ENCODE measurements at places on chromosomes 7 and 10. TPM values are rescaled to one million over a fixed set of nuclear protein-coding genes. Genes with fewer than 3 reads are reported as not detected.

DNA sequence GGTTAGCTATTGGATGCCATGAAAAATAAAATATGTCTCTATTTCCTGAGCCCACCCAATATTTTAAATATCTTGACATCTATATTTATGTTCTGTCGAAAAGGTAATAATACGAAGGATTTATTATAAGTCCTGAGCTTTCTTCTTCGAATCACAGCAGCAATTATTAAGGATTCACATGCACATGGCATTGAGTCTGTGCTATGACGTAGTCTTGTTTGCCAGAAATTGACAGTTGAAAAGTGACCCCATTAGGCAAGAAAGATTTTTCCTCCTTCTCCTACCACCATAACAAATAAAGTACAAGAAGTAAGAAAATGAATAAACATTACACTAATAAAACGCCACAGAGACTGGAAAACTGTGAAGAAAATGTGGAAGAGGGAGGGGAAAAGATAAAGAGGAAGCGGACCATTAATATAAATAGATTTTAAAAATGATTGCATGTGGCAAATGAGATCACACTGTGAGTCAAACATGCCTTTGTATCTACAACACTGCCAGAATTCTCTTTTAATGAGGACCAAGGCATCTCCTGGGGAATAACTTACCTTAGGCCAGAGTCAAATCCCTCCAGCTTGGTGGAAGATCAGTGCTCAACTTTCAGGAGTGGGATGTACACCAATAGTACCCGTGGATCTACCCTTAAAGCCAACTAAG lies 21.6 kb downstream of the FZD1 start:
- no peaks in the 10 kb centered on the region for H3K4me1 ChIP-seq
- no peak overlapping the region for H3K27ac ChIP-seq
- no peak overlapping the region for H3K4me3 ChIP-seq
- no peak for DNase-seq

GRCh38 chr10:112722758-112723157 lies 227.3 kb upstream of the TCF7L2 start:
- H3K4me1 ChIP-seq: no peaks in the 10 kb centered on the region
- H3K27me3 ChIP-seq: no peaks in the 10 kb centered on the region
- no peak overlapping the region for H3K4me3 ChIP-seq
- no peak overlapping the region for H3K27ac ChIP-seq
- H3K36me3 ChIP-seq: peaks cover 6% of the 10 kb centered on the region

GRCh38 chr7:4768597-4769569 lies 6.5 kb upstream of the AP5Z1 start:
- no peaks in the 10 kb centered on the region for H3K36me3 ChIP-seq
- no peak overlapping the region for H3K4me3 ChIP-seq
- DNase-seq: no peak
- peaks cover 7% of the 10 kb centered on the region for H3K4me1 ChIP-seq

DNA sequence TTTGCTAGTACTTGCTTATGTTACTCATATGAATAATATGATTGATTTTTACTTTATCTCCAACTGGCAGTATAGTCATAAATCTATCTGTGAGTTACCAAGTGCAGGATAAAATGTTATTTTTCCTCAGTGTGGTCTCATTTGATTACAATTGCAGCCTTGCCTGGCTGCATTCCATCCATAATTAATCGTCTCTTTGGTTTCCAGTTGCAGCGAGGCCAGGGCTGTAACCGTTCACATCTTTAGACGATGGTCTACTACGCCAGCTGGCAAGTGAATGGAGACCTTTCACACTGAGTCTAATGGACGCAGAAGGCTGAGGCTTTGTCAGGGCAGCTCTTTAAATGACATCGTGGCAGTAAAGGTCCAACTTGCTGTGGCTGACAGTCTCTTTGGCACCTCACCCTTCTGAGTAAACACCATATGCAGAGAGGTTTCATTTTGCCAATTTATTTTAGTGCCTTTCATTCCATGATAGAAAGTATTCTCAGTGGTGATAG lies 84.0 kb downstream of the ARL4A start:
- peaks cover 4% of the 10 kb centered on the region for H3K4me1 ChIP-seq
- H3K36me3 ChIP-seq: no peaks in the 10 kb centered on the region
- no peak overlapping the region for H3K27ac ChIP-seq
- peaks cover 12% of the 10 kb centered on the region for H3K27me3 ChIP-seq

DNA sequence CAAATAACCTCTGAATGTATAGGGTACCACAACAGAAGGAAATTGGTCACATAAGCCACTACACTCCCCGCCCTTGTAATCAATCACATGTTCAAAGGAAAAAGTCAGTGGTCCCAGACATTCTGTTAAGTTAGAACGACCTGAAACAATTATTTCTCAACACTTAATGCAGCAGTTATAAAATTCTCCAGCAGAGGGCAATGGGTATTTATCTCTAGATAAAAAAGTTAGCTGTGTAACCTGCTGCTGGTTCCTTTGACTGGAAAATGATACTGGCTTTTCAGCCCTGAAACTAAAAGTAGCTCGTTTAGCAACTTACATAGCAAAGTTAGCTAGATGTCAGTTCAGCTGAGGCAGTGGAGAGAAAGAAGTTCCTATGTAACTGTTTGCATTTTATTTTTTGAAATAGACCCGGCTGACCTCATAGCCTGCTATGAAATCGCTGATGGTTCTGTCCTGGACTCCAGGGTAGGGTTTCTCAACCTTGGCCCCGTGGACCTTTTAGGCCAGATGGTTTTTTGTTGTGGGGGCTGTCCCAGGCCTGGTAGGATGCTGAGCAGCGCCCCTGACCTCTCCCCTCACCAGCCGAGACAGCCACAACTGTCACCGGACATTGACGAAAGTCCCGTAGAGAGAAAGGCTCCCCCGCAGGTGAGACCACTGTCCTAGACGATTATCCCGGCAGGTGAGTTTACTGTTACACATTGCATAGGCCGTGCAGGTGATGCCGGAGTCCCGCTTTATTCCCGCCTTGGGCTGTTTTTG lies 40.2 kb upstream of the PROSER2 start:
- no peak overlapping the region for H3K27ac ChIP-seq
- H3K27me3 ChIP-seq: peaks cover 12% of the 10 kb centered on the region
- no peaks in the 10 kb centered on the region for H3K36me3 ChIP-seq
- H3K4me3 ChIP-seq: no peak overlapping the region
- H3K4me1 ChIP-seq: no peaks in the 10 kb centered on the region
- DNase-seq: peak; percentile 24

The SHTN1 gene
- polyA plus RNA-seq: not detected

GRCh38 chr7:4235596-4235995 lies 446.5 kb upstream of the FOXK1 start:
- no peak overlapping the region for H3K27ac ChIP-seq
- H3K4me1 ChIP-seq: no peaks in the 10 kb centered on the region
- H3K36me3 ChIP-seq: no peaks in the 10 kb centered on the region
- DNase-seq: no peak
- no peaks in the 10 kb centered on the region for H3K27me3 ChIP-seq
- no peak overlapping the region for H3K4me3 ChIP-seq

GRCh38 chr7:116912269-116912909 lies 40.9 kb upstream of the ST7 start:
- DNase-seq: no peak
- no peaks in the 10 kb centered on the region for H3K4me1 ChIP-seq
- H3K4me3 ChIP-seq: no peak overlapping the region
- H3K27me3 ChIP-seq: no peaks in the 10 kb centered on the region
- peaks cover 9% of the 10 kb centered on the region for H3K36me3 ChIP-seq

The CALHM3 gene
- not detected for polyA plus RNA-seq

DNA sequence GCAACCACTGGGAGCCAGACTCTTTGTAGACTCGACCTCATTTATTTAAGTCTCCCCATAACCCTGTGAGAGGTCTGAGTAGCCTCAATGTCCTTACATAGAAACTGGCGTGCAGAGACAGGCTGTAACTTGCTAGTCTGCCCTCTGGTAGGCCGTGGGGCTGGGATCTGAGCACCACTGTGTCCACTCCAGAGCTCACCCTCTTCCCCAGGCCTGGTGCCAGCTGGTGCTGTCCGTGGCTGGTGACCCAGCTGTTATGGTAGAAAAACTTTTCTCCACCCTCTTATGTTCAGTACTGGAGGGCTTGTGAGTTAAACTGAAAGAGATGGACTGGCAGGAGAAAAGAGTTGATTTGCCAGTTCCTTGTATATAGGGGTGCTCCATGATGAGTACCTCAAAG lies 41.9 kb downstream of the ADAMTS14 start:
- H3K27me3 ChIP-seq: peaks cover 7% of the 10 kb centered on the region
- no peak overlapping the region for H3K4me3 ChIP-seq
- no peak overlapping the region for H3K27ac ChIP-seq
- H3K36me3 ChIP-seq: no peaks in the 10 kb centered on the region
- no peak for DNase-seq
- no peaks in the 10 kb centered on the region for H3K4me1 ChIP-seq

- no peaks in the 10 kb centered on the region for H3K36me3 ChIP-seq
- H3K4me3 ChIP-seq: no peak overlapping the region
- H3K4me1 ChIP-seq: peaks cover 23% of the 10 kb centered on the region
- H3K27ac ChIP-seq: no peak overlapping the region
Measured at GRCh38 chr7:80131675-80132435, 2.8 kb upstream of the GNAI1 start.

DNA sequence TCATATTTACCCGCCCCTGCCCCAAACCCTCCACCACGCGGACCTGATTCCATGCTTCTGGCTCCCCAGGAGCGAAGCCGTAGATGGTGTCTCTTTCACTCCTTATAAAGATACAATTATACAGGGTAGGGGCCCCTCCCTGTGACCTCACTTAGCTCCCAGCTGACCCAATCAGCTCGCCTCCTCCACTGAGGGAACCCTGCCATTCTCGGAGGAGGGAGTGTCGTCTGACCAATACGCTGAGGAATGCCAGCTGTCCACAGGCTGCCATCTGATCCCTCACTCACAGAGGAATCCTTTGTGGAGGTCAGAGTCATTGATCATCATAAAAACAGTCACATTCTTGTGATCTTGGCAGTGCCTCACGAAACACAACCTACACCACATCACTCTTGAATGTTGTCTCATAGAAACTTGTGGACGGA lies 67.5 kb upstream of the INSIG1 start:
- H3K36me3 ChIP-seq: no peaks in the 10 kb centered on the region
- H3K4me1 ChIP-seq: no peaks in the 10 kb centered on the region
- H3K4me3 ChIP-seq: no peak overlapping the region
- H3K27me3 ChIP-seq: peaks cover 16% of the 10 kb centered on the region

- no peaks in the 10 kb centered on the region for H3K36me3 ChIP-seq
- no peak for DNase-seq
- peaks cover 6% of the 10 kb centered on the region for H3K4me1 ChIP-seq
- H3K27me3 ChIP-seq: no peaks in the 10 kb centered on the region
- no peak overlapping the region for H3K27ac ChIP-seq
Measured at GRCh38 chr7:18144166-18144565, 116.5 kb upstream of the PRPS1L1 start.

DNA sequence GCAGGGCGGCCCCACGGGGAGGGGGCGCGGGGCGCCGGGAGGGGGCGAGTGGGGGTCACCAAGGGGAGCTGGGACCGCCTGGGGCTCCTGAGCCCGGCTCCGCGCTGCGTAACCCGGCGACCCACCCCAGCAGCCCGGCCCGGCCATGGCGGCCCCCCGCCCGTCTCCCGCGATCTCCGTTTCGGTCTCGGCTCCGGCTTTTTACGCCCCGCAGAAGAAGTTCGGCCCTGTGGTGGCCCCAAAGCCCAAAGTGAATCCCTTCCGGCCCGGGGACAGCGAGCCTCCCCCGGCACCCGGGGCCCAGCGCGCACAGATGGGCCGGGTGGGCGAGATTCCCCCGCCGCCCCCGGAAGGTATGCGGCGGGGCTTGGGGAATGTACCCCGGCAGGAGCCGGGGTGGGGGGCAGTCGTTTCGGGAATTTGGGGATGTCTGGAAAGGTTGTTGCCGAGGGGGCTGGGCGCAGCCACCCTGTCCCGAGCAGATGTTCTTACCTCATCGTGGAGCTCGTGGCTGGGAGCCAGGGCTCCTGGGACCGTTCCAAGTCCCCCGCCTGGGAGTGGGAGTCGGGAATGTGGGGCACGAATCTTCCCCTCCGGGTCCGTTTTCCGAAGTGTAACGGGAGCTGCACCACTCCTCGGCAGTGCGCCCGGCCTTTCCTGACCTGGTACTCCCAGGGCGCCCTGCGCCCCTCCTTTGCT lies 431 bp downstream of the ZYX start:
- peak overlapping the region; percentile 84 for H3K4me3 ChIP-seq
- peak overlapping the region; percentile 35 for H3K27ac ChIP-seq
- H3K36me3 ChIP-seq: no peaks in the 10 kb centered on the region
- no peak for DNase-seq

The INA gene
- not detected for polyA plus RNA-seq

The PMS2 gene
- polyA plus RNA-seq: 12.6 TPM

DNA sequence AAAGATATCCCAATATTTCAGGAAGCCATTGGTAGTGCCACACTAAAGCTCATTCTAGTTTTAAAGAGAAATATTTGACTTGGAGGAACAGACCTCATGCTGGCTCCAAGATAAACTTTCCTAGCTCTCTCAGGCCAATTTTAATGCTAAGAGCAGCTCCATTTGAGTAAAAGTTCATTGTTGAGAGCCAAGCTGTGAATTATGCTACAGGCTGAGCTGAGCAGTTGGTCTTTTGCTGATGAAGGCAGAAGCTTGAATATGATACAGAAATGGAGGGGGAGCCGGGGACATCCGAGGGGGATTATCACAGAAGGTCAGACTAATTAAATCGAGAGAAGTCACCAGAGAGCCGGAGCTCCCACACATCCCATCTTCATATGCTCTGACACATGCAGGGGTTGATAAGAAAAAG lies 175.7 kb upstream of the AUTS2 start:
- H3K4me3 ChIP-seq: no peak overlapping the region
- H3K27me3 ChIP-seq: no peaks in the 10 kb centered on the region
- peaks cover 15% of the 10 kb centered on the region for H3K36me3 ChIP-seq

DNA sequence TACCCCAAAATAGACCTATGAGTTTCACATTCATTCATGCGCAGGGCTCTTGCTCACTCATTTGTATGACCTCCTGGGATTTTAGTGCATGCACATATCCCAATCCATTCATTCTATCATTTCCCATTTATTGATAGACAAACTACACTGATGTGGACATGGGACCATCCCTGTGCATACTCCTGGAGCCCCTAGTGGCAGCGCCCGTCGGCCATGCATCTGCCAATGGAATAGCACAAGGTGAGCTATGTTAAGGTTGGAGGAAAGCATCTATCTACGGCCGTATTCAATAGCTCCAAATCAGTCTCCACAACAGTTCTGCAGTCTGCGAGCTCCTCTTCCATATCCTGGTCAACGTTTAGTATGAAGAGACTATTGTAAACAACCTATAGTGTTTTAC lies 31.7 kb upstream of the FIGNL1 start:
- H3K27ac ChIP-seq: no peak overlapping the region
- H3K36me3 ChIP-seq: no peaks in the 10 kb centered on the region
- no peaks in the 10 kb centered on the region for H3K27me3 ChIP-seq
- H3K4me3 ChIP-seq: no peak overlapping the region

The ZNF789 gene
- polyA plus RNA-seq: 9.4 TPM

The ATRNL1 gene
- 0.45 TPM for polyA plus RNA-seq

DNA sequence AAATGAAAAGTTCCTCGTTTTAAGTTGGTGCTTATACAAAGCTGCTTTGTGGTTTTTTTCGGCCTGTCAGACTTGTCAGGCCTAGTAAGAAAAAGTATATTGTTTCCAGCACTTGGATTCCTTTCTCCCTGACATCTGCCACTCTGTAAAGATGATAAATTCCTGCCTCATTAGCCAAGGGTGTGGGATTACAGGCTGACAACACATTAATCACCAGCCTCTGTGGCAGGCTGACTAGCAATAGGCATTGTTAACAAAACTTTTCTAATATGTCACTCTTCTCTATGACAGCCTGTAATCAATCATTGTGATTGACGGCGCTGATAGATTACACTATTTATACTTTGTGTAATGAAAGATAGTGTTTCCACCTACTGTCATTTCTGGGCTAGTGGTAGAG lies 682.5 kb downstream of the LRMDA start:
- no peak overlapping the region for H3K27ac ChIP-seq
- no peaks in the 10 kb centered on the region for H3K27me3 ChIP-seq
- H3K4me1 ChIP-seq: no peaks in the 10 kb centered on the region
- no peak for DNase-seq
- no peak overlapping the region for H3K4me3 ChIP-seq
